Thoracic aorta (tissue), 2 donors: ENCODE measurements at places on chromosomes 6 and 20. TPM values are rescaled to one million over a fixed set of nuclear protein-coding genes. Genes with fewer than 3 reads are reported as not detected.

The INSM1 gene
- not detected for total RNA-seq

The ATAT1 gene
- total RNA-seq = 4.1 TPM

The PCK1 gene
- total RNA-seq = 4.2 TPM

The RBL1 gene
- 17.1 TPM for total RNA-seq

The WFDC10B gene
- total RNA-seq = not detected

The FABP7 gene
- not detected for total RNA-seq

The FUT9 gene
- total RNA-seq = not detected

The GABRR2 gene
- total RNA-seq = not detected

The HAO1 gene
- not detected for total RNA-seq
